Chondrocyte (in vitro differentiated cells): ENCODE measurements at places on chromosomes 5 and 9. TPM values are rescaled to one million over a fixed set of nuclear protein-coding genes. Genes with fewer than 3 reads are reported as not detected.

DNA sequence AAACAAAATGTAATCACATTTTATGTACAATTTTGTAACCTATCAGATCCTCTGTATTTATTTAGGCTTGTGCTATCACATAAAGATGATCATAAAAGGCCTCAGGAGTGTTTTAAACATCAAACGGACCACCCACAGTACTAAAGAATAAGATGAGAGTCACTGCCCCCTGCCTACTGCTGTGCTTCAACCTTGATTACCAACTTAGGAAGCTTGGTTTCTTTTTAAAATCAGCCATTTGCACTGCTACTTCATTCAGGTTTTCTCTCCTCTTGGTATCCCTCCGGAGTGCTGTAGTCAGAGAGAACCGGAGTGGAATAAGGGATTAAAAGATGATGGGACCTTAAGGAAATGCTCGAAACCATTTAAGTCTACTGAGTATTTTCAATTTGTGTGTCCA is 6.9 kb downstream of the C7 start:
- H3K27ac ChIP-seq = no peak overlapping the region
- H3K36me3 ChIP-seq = no peaks in the 10 kb centered on the region
- H3K27me3 ChIP-seq = peaks cover 17% of the 10 kb centered on the region
- no peak overlapping the region for H3K4me3 ChIP-seq

DNA sequence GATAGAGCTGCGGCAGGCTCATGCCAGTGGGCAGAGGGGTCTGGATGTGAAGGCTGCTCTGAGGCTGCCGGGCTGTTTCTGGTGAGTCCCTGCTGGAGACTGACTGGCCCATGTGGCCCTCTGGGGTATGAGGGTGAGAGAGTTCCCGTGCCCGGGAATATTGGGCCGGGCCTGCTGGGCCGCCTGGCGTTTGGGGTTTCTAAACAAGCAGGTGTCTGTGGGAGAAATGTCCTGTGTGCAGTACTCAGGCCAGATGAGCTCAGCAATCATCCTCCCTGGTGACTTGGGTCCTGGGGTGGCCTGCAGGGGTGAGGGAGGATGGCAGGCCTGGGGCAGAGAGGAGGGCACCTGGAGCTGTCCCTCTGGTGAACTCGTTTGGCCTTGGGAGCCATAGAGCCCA is 74.9 kb downstream of the MACROH2A1 start:
- no peaks in the 10 kb centered on the region for H3K4me1 ChIP-seq
- no peak overlapping the region for H3K27ac ChIP-seq
- peaks cover 2% of the 10 kb centered on the region for H3K27me3 ChIP-seq
- peaks cover 2% of the 10 kb centered on the region for H3K36me3 ChIP-seq
- no peak for DNase-seq

DNA sequence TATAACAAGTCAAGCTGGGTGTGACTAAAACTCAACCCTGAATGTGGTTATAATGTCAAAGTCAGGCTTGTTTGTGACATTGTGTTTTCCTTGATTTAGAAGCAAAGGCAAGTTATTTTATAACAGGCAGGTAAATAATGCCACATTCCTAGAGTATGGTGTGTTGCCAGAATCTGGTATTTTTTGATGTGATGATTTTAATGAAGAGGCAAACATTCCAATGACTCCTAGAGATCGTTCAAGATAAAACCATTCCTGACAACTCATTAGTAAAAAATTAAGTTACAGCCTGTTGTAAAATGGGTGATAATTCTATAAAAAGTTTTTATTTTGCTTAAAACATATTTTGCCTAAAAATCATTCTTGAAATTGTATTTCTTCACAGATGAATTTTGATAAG is 60.0 kb downstream of the RAB14 start:
- H3K36me3 ChIP-seq = peaks cover 38% of the 10 kb centered on the region
- no peak overlapping the region for H3K4me3 ChIP-seq
- no peaks in the 10 kb centered on the region for H3K27me3 ChIP-seq
- no peak overlapping the region for H3K27ac ChIP-seq

DNA sequence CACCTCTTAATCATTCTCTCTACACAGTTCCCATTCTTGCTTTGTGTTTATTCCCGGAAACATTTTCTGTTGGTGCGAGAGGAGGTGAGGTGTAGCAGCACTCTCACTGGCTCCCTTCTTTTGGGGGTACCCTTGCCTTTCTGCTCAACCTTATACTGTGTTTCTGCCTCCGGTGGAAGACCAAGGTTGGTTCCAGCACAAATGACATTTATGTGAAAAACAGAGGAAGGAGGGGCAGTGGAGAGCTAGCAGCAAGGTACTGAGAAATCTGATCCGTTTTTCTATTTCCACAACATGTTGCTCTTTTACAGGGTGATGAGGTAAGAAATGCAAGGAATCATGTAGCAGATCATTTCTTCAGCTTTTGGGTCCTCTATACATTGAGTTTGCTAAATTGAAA is 648.0 kb upstream of the DMAC1 start:
- no peak overlapping the region for H3K4me3 ChIP-seq
- no peak for DNase-seq
- no peaks in the 10 kb centered on the region for H3K4me1 ChIP-seq
- H3K36me3 ChIP-seq = no peaks in the 10 kb centered on the region

- no peaks in the 10 kb centered on the region for H3K27me3 ChIP-seq
- no peak overlapping the region for H3K4me3 ChIP-seq
- H3K4me1 ChIP-seq = peaks cover 11% of the 10 kb centered on the region
- no peak for DNase-seq
- H3K27ac ChIP-seq = no peak overlapping the region
These were observed 7.2 kb downstream of the GRHPR start for GRCh38 chr9:37429441-37430285.

DNA sequence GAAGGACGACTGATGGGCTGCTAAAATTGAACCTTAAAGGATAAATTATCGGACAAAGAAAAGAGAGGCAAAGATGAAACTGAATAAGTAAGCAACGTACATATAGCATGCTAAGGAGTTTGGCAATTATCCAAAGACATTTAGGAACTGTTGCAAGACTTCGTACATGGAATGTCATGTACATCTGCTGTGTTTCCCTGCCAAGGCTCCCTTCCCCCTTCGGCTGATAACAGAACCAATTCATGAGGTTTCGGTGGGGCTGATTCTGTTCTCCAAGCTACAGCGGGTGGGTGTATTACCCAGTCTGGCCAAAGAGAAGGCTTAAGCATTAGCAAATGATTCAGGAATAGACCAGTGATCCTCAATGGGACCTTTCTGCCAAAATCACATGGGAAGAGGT is 190.9 kb upstream of the FREM1 start:
- no peak overlapping the region for H3K4me3 ChIP-seq
- H3K36me3 ChIP-seq = no peaks in the 10 kb centered on the region
- no peaks in the 10 kb centered on the region for H3K4me1 ChIP-seq

DNA sequence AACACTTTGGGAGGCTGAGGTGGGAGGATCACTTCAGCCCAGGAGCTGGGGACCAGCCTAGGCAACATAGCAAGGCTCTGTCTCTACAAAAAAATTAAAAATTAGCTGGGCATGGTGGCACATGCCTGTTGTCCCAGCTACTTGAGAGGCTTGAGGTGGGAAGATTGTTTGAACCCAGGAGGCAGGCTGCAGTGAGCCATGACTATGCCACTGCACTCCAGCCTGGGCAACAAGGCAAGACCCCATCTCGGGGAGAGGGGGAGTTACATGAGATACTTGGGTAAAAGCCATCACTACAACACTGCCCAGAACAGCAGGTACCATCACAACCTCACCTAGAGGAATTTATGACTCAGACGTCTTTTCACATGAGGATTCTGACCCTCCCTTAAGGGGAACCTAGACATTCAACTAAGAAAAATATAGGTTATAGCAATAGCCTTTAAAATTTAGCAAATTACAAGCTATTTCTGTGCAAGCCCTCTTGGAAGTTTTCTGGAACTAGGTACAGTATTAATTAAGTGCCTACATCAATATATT is 143.5 kb downstream of the NFIB start:
- peaks cover 3% of the 10 kb centered on the region for H3K36me3 ChIP-seq
- no peak overlapping the region for H3K27ac ChIP-seq
- H3K4me1 ChIP-seq = peaks cover 23% of the 10 kb centered on the region
- no peak overlapping the region for H3K4me3 ChIP-seq

DNA sequence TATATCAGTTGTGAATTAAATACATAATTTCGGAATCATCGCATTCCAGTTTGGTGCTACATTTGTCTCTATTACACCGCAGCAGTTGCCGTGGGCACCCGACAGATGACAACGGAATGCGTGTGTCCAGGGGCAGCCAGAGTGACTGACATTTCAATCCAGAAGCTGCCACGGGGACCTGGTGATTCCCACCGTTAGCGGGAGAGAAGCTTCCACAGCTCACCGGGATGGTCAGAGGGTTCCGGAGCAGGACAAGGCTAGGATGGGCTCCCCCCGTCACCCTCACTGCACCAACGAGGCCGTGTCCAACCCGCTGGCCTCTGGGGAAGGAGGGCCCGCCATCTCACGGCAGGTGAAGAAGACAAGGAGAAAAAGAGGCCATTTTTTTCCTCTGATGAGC is 86.8 kb downstream of the GTF3C4 start:
- peaks cover 35% of the 10 kb centered on the region for H3K27me3 ChIP-seq
- no peak overlapping the region for H3K4me3 ChIP-seq
- H3K4me1 ChIP-seq = peaks cover 7% of the 10 kb centered on the region
- H3K27ac ChIP-seq = no peak overlapping the region
- peak; percentile 68 for DNase-seq
- H3K36me3 ChIP-seq = peaks cover 1% of the 10 kb centered on the region

GRCh38 chr9:93669958-93670207 is 93.5 kb downstream of the PHF2 start:
- H3K27me3 ChIP-seq = no peaks in the 10 kb centered on the region
- H3K36me3 ChIP-seq = peaks cover 5% of the 10 kb centered on the region
- no peaks in the 10 kb centered on the region for H3K4me1 ChIP-seq
- peak overlapping the region; percentile 87 for H3K27ac ChIP-seq
- DNase-seq = no peak

GRCh38 chr9:81669041-81669651 is 20.2 kb downstream of the TLE1 start:
- H3K27ac ChIP-seq = no peak overlapping the region
- DNase-seq = no peak
- H3K4me3 ChIP-seq = no peak overlapping the region
- no peaks in the 10 kb centered on the region for H3K36me3 ChIP-seq
- no peaks in the 10 kb centered on the region for H3K27me3 ChIP-seq

MEGF10 gene
- 6.6 to 10.8 TPM (median 7.8 TPM) in 3 replicates for total RNA-seq

ZBED3 gene
- 10.7 to 15.8 TPM (median 14.7 TPM) in 3 replicates for total RNA-seq

OMD gene
- total RNA-seq = 25.6 to 148 TPM (median 28.5 TPM) in 3 replicates

HAVCR1 gene
- total RNA-seq = 0.15 TPM in 1 of 3 replicates, not detected in the others

FABP6 gene
- not detected in 3 replicates for total RNA-seq

IFNA21 gene
- total RNA-seq = not detected in 3 replicates

GABBR2 gene
- total RNA-seq = 0.12 TPM in 1 of 3 replicates, not detected in the others

ZNF169 gene
- 3.1 to 4.1 TPM (median 3.6 TPM) in 3 replicates for total RNA-seq
